Tibial nerve (tissue), 4 donors: ENCODE measurements at places on chromosomes 6 and 20.

- no peaks in the 10 kb centered on the region for H3K4me1 ChIP-seq
- no peak overlapping the region for H3K4me3 ChIP-seq
Measured at GRCh38 chr20:11098888-11099287, 425.1 kb upstream of the JAG1 start.

- no peak overlapping the region for H3K27ac ChIP-seq
- H3K36me3 ChIP-seq, result no peaks in the 10 kb centered on the region
- H3K4me1 ChIP-seq, result peaks cover 16% of the 10 kb centered on the region
- H3K27me3 ChIP-seq, result no peaks in the 10 kb centered on the region
- H3K4me3 ChIP-seq, result no peak overlapping the region
Measured at GRCh38 chr6:139923964-139924475, 549.6 kb upstream of the CITED2 start.

GRCh38 chr20:4484379-4484997, 237.2 kb upstream of the PRND start:
- no peaks in the 10 kb centered on the region for H3K27me3 ChIP-seq
- H3K36me3 ChIP-seq, result no peaks in the 10 kb centered on the region
- H3K4me3 ChIP-seq, result no peak overlapping the region
- H3K27ac ChIP-seq, result no peak overlapping the region

- no peaks in the 10 kb centered on the region for H3K4me1 ChIP-seq
- no peak overlapping the region for H3K4me3 ChIP-seq
- H3K36me3 ChIP-seq, result no peaks in the 10 kb centered on the region
- H3K27me3 ChIP-seq, result no peaks in the 10 kb centered on the region
- peak; percentile 14 for DNase-seq
- H3K27ac ChIP-seq, result no peak overlapping the region
Measured at GRCh38 chr20:55977690-55978459, 27.4 kb downstream of the CBLN4 start.

DNA sequence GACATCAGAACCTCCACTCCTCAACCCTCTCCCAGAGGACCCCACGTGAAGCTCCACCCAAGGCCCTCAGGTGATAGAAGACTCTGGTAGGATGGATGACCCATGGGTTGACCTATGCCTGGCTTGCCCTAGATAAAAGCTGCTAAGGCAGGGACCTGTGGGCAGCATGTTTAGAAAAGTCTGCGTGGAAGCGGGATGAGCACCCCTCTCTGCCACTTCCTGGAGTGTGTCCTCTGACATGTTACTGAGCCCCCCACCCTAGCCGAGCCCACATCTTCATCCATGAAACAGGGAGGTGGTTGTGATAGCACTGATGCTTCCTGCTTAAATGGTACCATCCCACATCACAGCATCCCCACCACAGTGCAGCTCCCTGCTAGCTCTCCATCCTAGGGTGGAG, 21.8 kb downstream of the MOCS1 start:
- DNase-seq, result no peak
- no peak overlapping the region for H3K27ac ChIP-seq
- H3K4me3 ChIP-seq, result no peak overlapping the region
- no peaks in the 10 kb centered on the region for H3K27me3 ChIP-seq
- no peaks in the 10 kb centered on the region for H3K4me1 ChIP-seq

- H3K27ac ChIP-seq, result no peak overlapping the region
- no peaks in the 10 kb centered on the region for H3K27me3 ChIP-seq
- no peaks in the 10 kb centered on the region for H3K36me3 ChIP-seq
- no peaks in the 10 kb centered on the region for H3K4me1 ChIP-seq
- no peak for DNase-seq
Measured at GRCh38 chr20:9286501-9287461, 217.9 kb downstream of the PLCB4 start.

DNA sequence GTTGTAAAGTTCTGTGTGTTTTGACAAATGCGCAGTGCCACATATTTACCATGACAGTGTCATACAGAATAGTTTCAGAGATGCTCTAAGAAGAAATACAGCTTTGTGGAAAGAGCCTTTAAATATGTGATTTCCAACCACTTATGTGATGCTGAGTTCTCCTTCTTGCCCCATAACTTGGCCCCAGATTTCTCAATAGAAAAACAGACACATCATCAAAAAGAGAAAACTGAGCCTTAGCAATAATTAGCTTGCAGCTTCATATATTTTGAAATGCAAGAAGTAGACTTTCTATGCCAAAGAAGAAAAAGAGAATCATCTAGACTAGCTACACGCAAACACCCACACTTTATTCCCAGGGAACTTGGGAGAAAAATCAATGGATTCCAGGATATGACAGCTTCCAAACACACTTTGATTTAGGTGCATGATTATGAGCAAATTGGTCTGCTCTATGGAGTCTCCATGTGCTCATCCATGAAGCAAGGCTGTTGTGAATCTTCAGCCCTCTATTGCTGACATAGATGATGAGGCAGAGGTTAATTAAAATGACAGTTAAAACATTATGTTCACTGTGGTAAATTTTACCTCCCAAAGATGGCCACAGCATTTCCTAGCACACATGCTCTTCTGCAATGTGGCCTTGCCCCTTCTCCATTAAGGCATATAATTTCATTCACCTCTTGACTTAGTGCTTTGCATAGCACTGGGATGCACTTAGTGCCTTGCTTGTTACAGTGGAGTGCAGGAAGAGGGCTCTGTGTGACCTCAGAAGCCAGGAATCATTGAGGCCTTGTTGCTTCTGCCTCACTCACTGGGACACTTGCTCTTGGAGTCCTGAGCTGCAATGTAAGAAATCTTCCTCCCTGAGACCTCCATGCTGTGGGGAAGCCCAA, 174.6 kb downstream of the SYNDIG1 start:
- DNase-seq, result no peak
- no peaks in the 10 kb centered on the region for H3K4me1 ChIP-seq
- no peak overlapping the region for H3K27ac ChIP-seq
- H3K36me3 ChIP-seq, result no peaks in the 10 kb centered on the region
- no peak overlapping the region for H3K4me3 ChIP-seq

DNA sequence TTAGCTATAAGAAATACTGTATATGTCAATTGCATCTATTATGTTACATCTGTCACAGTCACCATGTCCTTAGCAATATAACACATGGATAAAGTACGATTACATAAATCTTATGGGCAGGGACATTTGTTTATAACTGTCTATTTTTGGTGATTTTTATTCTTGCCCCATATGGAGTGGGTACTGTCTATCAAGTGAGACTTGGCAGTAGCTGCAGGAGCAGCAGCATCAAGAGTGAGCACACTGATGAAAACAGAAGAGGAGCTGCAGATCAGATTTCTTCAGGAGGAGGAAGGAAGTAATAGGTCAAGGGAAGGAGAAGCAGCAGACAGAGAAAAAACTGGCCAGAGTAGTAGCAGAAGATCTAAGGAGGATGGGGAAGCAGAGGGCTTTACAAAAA, 516.7 kb downstream of the C6orf118 start:
- no peak overlapping the region for H3K27ac ChIP-seq
- DNase-seq, result no peak
- H3K4me3 ChIP-seq, result no peak overlapping the region
- H3K36me3 ChIP-seq, result no peaks in the 10 kb centered on the region
- H3K4me1 ChIP-seq, result no peaks in the 10 kb centered on the region

- no peak for DNase-seq
- no peaks in the 10 kb centered on the region for H3K27me3 ChIP-seq
- H3K27ac ChIP-seq, result no peak overlapping the region
- H3K36me3 ChIP-seq, result no peaks in the 10 kb centered on the region
- no peak overlapping the region for H3K4me3 ChIP-seq
Measured at GRCh38 chr6:72943699-72944098, 281.6 kb downstream of the KHDC1L start.
